ENCODE measurements at places on chromosomes 4 and X. TPM values are rescaled to one million over a fixed set of nuclear protein-coding genes. Genes with fewer than 3 reads are reported as not detected.

The ART3 gene
- 5.4 TPM for total RNA-seq

The MAGEB2 gene
- not detected for total RNA-seq

The GPR82 gene
- 0.16 TPM for total RNA-seq

- no peaks in the 10 kb centered on the region for H3K36me3 ChIP-seq
- no peaks in the 10 kb centered on the region for H3K27me3 ChIP-seq
- H3K27ac ChIP-seq = no peak overlapping the region
- no peaks in the 10 kb centered on the region for H3K4me1 ChIP-seq
- no peak overlapping the region for H3K4me3 ChIP-seq
- DNase-seq = no peak
These were observed 59.1 kb downstream of the MID1IP1 start for GRCh38 chrX:38860106-38861013.

DNA sequence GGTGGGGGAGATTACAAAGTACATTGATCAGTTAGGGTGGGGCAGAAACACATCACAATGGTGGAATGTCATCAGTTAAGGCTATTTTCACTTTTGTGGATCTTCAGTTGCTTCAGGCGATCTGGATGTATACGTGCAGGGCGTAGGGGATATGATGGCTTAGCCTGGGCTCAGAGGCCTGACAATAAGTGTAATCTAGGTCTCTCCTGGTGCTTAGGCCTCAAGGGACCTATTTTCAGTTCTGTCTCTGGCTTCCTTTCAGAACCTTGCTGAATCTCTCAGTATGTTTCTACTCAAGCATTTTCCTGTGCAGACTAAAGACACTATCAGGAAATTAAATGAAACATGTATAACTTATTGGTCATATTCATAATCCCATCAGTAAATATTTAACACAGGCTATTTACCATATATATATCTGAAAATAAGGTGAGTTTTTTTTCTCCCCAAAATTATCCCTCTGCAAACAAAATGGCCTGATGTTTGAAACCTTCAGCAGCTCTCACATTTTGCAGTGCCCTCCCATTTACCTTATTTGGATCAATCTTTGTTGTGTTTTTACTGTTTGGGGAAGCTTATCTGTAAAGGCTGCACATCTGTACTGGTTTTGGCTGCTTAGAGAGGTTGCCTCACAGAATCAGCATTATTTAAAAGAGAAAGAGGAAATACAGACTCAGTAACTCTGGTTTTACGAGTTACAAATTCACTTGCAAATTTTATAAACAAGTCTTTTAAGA, 2.3 kb upstream of the ZCCHC4 start:
- no peak for DNase-seq
- H3K4me3 ChIP-seq = no peak overlapping the region
- H3K27me3 ChIP-seq = no peaks in the 10 kb centered on the region
- H3K4me1 ChIP-seq = peaks cover 9% of the 10 kb centered on the region
- H3K36me3 ChIP-seq = no peaks in the 10 kb centered on the region
- peak overlapping the region; percentile 13 for H3K27ac ChIP-seq

- DNase-seq = no peak
- no peak overlapping the region for H3K4me3 ChIP-seq
- no peak overlapping the region for H3K27ac ChIP-seq
These were observed 20.4 kb downstream of the NELFA start for GRCh38 chr4:1988327-1988724.

GRCh38 chr4:144174401-144175067, 34.0 kb upstream of the GYPA start:
- H3K4me1 ChIP-seq = no peaks in the 10 kb centered on the region
- no peaks in the 10 kb centered on the region for H3K36me3 ChIP-seq
- H3K27me3 ChIP-seq = no peaks in the 10 kb centered on the region

The CHRNA9 gene
- total RNA-seq = not detected

The STOX2 gene
- total RNA-seq = 2.2 TPM

The SOD3 gene
- total RNA-seq = 122 TPM

GRCh38 chr4:47642985-47643760, 158.1 kb downstream of the ATP10D start:
- H3K4me1 ChIP-seq = no peaks in the 10 kb centered on the region
- H3K27ac ChIP-seq = no peak overlapping the region
- H3K36me3 ChIP-seq = no peaks in the 10 kb centered on the region
- DNase-seq = no peak

DNA sequence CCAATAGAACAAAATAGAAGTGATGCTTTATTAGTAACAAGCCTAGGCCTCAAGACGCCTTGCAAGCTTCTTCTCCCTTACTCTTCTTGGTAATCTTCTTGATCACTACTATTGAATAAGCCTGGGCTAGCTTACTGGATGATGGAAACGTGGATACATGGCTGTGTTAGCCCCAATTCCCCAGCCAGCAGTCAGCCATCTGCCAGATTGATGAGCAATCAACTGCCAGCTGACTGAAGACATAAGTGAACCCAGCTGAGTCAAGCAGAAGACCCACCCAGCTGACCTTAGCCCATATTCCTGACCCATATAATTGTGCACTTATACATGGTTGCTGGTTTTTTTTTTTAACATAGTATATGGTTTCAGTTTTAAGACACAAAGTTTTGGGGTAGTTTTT, 130.4 kb downstream of the DHX15 start:
- DNase-seq = no peak
- no peak overlapping the region for H3K27ac ChIP-seq
- no peaks in the 10 kb centered on the region for H3K27me3 ChIP-seq

- H3K27ac ChIP-seq = no peak overlapping the region
- peaks cover 24% of the 10 kb centered on the region for H3K4me1 ChIP-seq
These were observed 81.6 kb upstream of the TBC1D9 start for GRCh38 chr4:140837736-140838135.

The SYNPO2 gene
- total RNA-seq = 1,591 TPM

- H3K36me3 ChIP-seq = no peaks in the 10 kb centered on the region
- no peaks in the 10 kb centered on the region for H3K27me3 ChIP-seq
- no peak overlapping the region for H3K27ac ChIP-seq
- H3K4me1 ChIP-seq = no peaks in the 10 kb centered on the region
- no peak for DNase-seq
These were observed 143.1 kb downstream of the TRAM1L1 start for GRCh38 chr4:116942315-116942714.

DNA sequence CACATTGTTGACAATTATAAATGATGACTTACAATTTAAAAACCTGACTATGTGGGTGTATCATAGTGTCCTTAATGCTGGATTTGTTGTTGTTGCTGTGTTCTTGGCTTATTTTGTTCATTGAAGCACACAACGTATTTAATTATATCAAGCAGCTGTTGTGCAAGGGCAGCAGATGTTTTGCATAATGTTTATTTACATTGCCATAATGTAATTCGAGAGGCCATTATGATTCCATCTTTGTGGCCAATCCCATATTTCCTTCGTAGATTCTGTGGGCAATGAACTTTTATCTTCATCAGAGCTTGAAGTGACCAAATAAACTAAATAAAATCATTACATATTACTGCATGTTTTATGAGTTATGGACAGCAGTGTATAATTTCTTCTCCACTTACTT, 422.6 kb upstream of the GALNTL6 start:
- no peaks in the 10 kb centered on the region for H3K4me1 ChIP-seq
- H3K36me3 ChIP-seq = no peaks in the 10 kb centered on the region
- no peak overlapping the region for H3K27ac ChIP-seq
- H3K4me3 ChIP-seq = no peak overlapping the region

GRCh38 chr4:30256116-30256832, 463.9 kb upstream of the PCDH7 start:
- H3K27ac ChIP-seq = no peak overlapping the region
- no peak for DNase-seq
- no peaks in the 10 kb centered on the region for H3K27me3 ChIP-seq
- no peaks in the 10 kb centered on the region for H3K4me1 ChIP-seq
- H3K4me3 ChIP-seq = no peak overlapping the region
- no peaks in the 10 kb centered on the region for H3K36me3 ChIP-seq

GRCh38 chr4:30847167-30847566, 127.0 kb downstream of the PCDH7 start:
- H3K27ac ChIP-seq = peak overlapping the region; percentile 30
- H3K27me3 ChIP-seq = no peaks in the 10 kb centered on the region
- no peaks in the 10 kb centered on the region for H3K36me3 ChIP-seq
- H3K4me1 ChIP-seq = peaks cover 11% of the 10 kb centered on the region
- no peak for DNase-seq

The TLR10 gene
- total RNA-seq = under 0.01 TPM

Measured in sigmoid colon (tissue), 7 donors.